Stimulated activated CD4-positive, alpha-beta T cell treated with anti-CD3 and anti-CD28 coated beads, TNF-alpha, amount 100 ng/mL, for 48 hours (primary cell): ENCODE measurements at places on chromosomes 13 and 19.

GRCh38 chr13:24104723-24105122 lies 55.8 kb upstream of the SPATA13 start:
- no peak for DNase-seq

GRCh38 chr13:73073050-73073449 lies 14.2 kb downstream of the KLF5 start:
- DNase-seq, result no peak

DNA sequence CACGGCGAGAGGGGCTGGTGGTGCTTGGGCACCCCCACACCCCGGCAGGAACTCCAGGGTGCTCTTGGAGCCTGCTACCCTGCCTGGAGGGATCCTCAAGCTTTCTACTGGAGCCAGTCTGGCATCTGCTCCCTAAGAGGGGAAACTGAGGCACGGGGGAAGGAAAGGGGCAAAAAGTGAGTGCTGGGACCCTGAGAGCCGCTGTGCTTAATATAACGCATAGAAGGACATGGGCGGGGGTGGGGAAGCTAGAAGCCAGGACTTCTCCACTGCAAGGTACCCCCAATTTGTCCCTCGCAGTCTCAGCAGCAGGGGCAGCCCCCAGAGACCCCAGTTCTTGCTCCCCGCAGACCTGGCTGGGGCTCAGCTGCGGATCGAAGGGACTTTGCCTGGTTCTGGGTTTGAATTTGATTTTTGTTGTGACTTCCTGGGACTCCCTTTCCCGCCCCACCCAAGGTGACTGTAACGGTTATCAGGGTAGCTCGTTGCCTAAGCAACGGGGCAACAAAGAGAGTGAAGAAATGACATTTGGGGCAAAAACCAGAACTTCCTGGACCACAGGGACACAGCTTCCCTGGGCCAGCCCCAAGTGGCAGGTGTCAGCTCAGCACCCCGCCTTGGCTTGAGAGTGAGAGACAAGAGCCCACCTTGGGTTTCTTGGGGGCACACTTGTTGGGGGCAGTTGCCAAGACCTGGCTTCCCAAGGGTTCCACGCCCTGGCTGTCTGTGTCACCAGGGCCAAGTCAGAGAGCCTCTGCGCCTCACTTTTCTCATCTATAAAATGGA lies 638 bp downstream of the ADGRE5 start:
- DNase-seq, result no peak

DNA sequence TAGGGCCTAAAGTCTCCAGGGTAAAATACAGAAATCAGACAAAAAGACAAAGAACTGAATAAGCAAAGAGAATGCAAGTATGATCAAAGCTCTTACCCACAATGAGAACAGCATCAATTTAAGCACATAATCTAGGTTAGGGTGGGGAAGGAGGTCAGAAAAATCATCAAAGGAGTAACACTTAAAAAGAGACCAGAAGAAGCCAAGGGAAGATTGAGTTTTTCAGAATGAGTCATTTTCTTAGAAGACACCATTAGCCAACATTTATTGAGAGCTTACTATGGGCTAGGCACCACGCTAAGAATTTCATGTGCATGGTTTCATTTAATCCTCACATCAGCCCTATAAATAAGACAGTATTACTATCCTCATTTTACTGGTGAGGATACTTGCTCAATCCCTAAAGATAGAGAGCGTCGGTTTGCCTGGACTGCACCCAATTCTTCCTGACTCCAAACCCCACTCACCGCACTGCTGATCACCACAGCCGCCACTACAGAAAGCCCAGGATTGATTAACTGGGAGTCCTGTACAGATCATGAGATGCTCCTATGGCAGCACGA lies 1.7 kb upstream of the SHISA2 start:
- no peak for DNase-seq

- no peak for DNase-seq
Measured at GRCh38 chr19:609004-609346, 19.3 kb downstream of the HCN2 start.
